Caco-2 (cell line): ENCODE measurements at places on chromosomes 5 and 9. TPM values are rescaled to one million over a fixed set of nuclear protein-coding genes. Genes with fewer than 3 reads are reported as not detected.

Gene SV2C
- not detected in 2 replicates for total RNA-seq

Gene STRBP
- total RNA-seq: 41.2 and 43.5 TPM in 2 replicates

DNA sequence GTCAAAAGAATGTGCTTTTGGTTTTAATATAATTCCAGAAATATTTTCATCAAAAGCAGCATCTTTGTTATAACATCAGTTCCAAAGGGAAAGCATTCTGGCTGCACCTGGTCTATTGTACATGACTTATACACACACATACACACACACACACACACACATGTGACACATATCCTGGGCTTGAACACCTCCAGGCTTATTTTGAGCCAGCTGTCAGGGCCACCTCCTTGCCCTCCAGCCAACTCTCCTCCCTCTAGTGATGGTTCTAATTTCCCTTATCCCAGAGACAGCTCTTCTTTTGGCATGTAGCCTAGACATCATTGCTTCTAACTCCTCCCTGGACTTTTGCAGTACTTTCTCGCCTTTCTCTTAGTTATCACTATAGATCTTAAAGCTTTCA, 115.0 kb downstream of the PIK3R1 start:
- no peak for DNase-seq

Gene NRG2
- 0.59 TPM in 1 of 2 replicates, not detected in the other for total RNA-seq

DNA sequence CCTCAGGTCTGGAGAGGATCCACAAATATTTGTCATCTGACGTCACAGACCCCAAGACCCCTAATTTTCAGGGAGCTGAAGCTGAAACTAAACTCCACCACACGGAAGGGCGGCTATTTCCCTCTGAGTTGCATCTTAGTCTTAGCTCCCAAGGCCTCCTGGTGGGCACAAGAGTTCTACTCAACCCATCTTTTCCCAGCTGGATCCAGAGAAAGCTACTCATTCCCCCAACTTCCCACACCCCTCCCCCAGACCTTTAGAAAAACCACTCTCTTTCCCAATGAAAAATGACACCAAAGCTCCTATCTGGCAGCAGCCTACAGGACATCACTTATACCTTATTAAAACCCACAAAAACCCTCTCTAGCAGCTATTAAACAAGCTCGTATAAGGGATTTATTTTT, 67.1 kb upstream of the SLC1A1 start:
- no peak for DNase-seq

- DNase-seq: peak; percentile 30
Observed at GRCh38 chr5:76082772-76083554, at the start of gene SV2C. TSS of gene SV2C (plus strand) at chr5:76083383. CDS start at chr5:76131751, 48,368 bp downstream.

DNA sequence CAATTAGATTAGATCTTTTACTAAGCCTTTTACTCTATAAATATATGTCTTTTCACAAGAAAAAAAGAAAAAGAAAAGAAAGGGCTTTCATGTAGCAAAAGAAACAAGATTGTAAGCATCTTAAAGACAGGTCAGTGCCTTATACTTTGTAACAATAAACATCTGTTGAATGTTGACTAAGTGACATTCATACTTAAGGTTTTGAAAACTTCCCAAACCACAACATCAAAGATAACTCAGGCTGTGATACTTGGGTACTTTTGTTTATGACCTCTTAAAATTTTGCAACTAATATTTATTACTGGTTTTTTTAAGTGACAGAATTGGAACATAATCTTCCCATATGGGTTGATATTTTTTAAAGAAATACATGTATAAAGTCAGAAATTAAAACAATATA, 7.4 kb downstream of the GRAMD2B start:
- DNase-seq: no peak

- DNase-seq: peak; percentile 63
Observed at GRCh38 chr9:126702151-126703001, 88.6 kb downstream of the LMX1B start.

- DNase-seq: no peak
Observed at GRCh38 chr9:69500896-69501295, 171.3 kb downstream of the APBA1 start.

- DNase-seq: no peak
Observed at GRCh38 chr5:68554571-68555279, 339.2 kb downstream of the PIK3R1 start.

DNA sequence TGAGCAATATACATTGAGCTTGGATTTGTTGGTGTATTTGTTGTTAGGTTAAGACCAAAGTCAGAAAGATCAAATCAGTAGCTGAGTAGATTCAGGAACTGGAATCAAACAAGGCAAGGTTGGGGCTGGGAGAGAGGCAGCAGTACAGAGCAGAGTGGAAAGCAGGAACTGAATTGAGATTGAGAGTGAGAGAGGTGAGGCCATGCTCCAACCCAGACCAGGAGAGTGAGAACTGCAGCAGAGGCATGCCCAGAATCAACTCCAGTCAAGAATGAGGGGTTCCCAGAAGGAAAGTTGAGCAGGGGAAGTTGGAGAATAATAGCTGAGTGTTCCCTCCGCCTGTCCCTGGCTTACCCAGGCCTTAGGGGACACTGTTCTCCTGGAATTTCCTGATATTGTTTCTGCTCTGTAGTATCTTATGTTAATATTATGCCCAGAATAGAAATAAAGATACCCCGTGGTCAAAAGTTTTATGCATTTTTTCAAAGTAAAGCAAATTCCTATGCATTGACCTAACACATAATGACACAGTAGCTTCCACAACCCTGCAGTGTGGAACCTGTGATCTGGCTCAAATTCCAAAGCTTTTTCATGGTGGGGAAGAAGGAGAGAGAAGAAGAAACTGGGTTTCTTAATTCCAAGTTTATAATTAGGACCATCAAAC, 82.7 kb downstream of the SV2C start:
- no peak for DNase-seq

Gene CATSPER3
- total RNA-seq: 0.46 and 0.61 TPM in 2 replicates

Gene SLC22A4
- total RNA-seq: 1.5 and 1.7 TPM in 2 replicates

Gene ADAMTS19
- total RNA-seq: 0.95 and 2.4 TPM in 2 replicates

Gene RNF224
- total RNA-seq: 0.27 TPM in 1 of 2 replicates, not detected in the other

- DNase-seq: no peak
Observed at GRCh38 chr5:73419117-73419464, 29.5 kb downstream of the FOXD1 start.

GRCh38 chr9:71839668-71840067, 71.3 kb downstream of the ABHD17B start:
- no peak for DNase-seq

Gene DBH
- not detected in 2 replicates for total RNA-seq

DNA sequence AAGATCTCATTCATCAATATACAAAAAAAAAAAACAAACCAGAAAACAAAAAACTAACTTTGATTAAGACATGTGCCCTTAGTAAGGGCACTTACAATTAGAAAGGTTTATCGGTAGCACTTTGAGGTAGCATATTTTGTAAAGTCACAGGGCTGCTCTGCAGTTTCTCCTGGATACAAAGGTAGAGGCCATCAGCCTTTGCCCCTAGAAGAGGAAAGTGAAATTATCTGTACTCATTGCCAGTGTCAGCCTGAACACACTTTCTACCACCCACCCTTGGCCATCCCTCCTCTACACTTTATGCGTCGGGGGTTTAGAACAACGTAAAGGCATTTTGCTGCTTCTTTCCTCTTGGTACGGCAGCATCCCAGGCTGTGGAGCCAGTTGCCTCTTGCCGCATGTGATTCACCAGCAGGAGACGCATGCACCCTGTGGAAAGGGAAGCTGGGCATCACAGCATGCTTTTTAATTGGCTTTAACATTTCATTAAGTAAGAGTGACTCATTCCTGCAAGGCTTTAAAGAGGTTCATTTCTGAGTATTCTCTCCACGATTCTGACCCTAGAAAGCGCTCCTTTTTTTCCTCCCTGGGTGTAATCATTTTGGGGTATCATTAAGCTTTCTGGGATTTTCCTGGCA, 84.6 kb downstream of the CEMIP2 start:
- DNase-seq: no peak

DNA sequence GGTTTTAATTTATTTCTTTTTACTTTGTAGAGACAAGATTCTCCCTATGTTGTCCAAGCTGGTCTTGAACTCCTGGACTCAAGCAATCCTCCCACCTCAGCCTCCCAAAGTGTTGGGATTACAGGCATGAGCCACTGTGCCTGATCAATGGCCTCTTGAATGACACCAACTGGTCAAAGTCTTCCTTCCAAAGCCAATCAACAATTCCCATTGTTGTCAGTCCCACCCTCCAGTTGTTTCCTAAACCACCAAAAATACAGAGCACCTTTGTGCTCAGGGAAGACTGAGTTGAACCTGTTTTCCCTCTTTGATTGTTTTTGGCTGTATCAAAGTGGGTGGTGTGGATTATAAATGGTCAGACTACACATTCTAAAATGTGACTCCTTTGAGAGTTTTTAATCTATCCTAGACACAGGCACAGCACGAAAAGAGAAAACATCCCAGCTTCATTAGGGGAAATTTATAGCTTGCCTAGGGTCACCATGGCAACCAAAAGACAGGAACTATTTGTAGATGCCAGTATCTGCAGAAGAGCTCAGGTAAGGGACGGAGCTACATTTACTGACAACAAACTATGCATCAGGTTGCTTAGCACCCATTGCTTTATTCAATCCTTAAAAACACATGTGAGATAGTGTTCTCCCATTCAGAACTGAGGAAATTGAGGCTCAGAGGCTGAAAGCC, 27.6 kb upstream of the ATP6V1G1 start:
- no peak for DNase-seq

Gene RAD17
- total RNA-seq: 33.8 and 36.0 TPM in 2 replicates

Gene CHSY3
- total RNA-seq: 0.32 and 0.46 TPM in 2 replicates

Gene IFT74
- 3.6 and 3.7 TPM in 2 replicates for total RNA-seq

DNA sequence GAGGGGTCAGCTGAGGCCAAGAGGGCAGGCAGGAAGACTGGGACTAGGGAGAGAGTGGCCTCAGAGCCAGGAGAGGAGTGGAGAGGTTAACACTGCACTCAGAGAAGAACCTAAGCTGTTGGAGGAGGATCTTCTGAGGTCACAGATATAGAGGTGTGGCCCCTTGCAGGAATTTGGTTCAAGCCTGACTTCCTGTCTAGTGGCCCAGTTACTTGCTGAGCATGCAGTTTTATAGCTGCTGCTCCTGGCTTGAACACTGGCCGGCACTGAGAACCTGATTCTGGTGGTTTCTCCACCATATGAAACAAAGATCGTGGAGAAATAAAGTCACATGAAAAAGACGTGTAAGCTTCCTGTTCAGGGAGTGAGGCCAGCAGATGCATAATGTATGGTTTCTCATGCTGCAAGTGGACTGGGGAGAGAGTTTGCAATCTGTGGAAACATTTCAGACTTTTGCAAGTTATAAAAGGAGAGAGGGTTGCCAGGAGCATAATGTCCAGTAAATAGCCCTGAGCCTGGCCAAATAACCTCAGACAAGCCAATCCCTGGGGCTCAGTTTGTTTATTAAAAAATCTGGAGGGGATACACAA, 82.6 kb downstream of the GALNT10 start:
- DNase-seq: peak; percentile 21

Gene MARCOL
- not detected in 2 replicates for total RNA-seq

DNA sequence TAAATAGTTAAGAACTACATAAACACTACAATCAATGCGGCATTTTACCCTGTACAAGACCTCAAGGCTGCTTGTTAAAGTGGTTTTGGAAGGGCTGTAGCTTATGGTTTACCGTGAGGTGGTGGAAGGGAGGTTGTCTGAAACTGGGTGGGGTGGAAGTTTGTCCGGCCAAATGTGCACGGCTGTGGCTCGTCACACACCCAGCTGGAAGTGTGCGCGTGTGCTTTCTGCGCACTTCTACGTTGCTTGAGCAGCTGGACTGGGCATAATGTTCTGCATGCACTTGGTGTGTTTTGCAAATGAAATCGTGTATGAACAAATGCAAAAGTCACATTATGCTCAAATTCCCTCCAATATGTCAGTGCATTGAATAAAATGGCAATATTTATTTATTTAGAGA, 17.4 kb upstream of the FLT4 start:
- DNase-seq: no peak

GRCh38 chr9:89497978-89498851, at the start of gene SEMA4D:
TSS of gene SEMA4D (minus strand) at chr9:89498113. CDS start at chr9:89405456, 92,657 bp downstream.
- DNase-seq: peak; percentile 74

Gene ZBED3
- 38.5 and 38.8 TPM in 2 replicates for total RNA-seq

GRCh38 chr5:1786621-1787471, 12.8 kb downstream of the MRPL36 start:
- no peak for DNase-seq

DNA sequence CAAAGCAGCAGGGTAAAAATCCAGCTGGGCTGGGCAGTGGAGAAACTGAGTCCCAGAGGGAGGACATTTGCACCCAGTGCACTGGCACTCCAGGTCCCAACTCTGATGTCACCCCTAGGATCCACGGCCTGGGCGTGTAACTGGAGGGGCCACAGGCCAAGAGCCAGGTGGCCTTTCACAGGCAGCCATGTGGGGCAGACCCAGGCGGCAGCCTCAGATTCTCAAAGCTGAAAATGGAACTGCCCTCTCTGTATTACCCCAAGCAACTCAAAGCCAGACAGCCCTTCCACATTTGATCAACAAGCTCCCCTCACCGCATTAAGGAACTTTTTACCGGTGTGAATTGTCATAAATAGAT, 46.7 kb downstream of the RASGEF1C start:
- no peak for DNase-seq

GRCh38 chr5:132417889-132418485, 48.5 kb downstream of the SLC22A5 start:
- DNase-seq: no peak

Gene MORN5
- total RNA-seq: not detected in 2 replicates

- DNase-seq: no peak
Observed at GRCh38 chr5:1728846-1729245, 70.8 kb downstream of the MRPL36 start.

Gene CDK5RAP2
- 68.2 and 71.3 TPM in 2 replicates for total RNA-seq

GRCh38 chr9:112780450-112781036, 30.0 kb downstream of the SNX30 start:
- no peak for DNase-seq

DNA sequence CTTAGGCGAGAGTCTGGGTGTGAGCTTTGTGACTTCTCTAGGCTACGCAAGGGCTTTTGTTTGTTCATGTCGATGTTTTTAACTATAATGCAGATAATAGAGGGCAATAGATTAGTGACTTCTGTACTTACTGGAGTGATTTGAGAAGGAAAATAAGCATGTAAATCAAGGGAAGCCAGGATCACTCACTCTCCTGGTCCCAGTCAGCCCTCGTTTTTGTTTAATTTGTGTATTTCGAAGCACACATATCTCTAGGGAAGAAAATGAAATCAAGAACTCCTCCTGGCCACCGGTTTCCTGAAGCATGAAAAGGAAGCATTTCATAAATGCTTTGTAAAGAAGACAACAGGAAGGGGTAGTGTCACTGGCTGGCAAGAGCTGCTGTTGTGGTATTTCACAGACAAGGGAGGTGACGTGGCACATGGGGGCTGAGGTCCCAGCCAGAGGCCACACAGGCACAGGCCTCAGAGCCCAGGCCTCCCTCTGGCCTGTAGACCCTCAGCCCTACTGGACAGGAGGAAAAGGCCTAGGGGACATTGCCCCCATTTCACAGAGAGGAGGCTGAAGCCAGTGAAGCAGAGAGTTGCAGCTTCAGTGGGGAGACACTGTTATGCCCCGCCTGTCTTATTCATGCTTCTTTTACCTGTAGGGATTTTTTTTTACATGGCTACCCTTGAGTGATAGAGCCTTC, 34.1 kb downstream of the IRF1 start:
- DNase-seq: no peak

GRCh38 chr5:116035123-116035522, 2.9 kb downstream of the ARL14EPL start:
- DNase-seq: no peak

DNA sequence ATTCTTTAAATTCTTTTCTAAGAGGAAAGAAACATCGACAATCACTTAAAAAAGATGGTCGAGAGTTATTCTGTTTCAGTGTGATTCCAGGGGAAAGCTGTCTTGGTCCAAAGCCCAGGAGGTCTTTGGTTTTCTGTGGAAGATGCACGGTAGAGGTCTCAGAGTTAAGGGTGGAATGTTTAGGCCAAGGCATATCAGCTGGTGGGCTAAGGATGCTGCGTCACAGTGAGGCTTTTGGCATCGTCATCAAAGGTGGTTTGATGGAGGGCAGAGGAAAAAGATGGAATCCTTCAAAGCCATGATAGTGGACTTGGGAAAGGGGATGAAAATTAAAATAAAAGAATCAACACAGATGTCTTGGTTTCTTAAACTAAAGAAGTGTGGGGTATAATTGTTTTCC, 137.3 kb upstream of the ANKH start:
- no peak for DNase-seq
